ENCODE measurements at places on chromosomes 5 and 9.

GRCh38 chr9:18045326-18045725, 428.6 kb upstream of the ADAMTSL1 start:
- DNase-seq = no peak

GRCh38 chr5:80516826-80517225, 28.9 kb downstream of the FAM151B start:
- DNase-seq = no peak

GRCh38 chr9:89236955-89237573, 58.4 kb upstream of the SHC3 start:
- no peak for DNase-seq

- peak; percentile 61 for DNase-seq
Observed at GRCh38 chr9:114869845-114870244, 60.5 kb downstream of the TNFSF8 start.

DNA sequence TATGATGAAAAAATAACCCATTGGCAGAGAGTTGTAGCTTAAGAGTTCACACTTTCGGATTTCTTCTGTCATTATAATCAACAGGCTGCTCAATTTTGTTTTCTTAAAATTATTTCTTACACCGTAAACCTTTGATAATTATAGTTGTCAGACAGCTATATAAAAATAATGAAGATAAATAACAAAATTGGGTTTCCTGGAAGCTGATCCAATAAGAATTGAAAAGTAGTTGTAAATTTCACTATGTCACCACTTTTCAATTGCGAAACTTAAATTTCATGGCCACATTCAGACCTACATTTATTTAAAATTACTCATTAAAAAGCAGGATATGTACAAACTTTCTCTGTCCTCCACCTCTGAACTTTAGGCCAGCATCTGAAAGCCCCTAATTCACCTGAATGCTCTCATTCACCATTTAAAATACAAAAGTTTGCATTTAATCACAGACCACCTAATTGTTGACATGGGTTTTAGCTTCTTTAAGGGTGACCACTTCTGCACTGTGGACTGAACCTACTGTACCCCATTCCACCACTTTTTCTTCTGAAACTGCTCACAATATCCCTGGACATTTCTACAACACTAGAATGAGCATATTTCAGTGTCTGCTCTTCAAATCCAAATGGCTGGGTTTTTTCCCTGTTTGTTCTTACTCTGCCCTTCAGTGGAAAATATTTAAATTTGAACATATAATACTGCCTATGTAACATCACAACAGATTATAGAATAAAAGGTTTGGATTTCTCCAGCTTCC, 680 bp downstream of the SELENOP start:
- DNase-seq = no peak

GRCh38 chr9:33082128-33082527, 5.7 kb upstream of the SMU1 start:
- peak; percentile 55 for DNase-seq

- no peak for DNase-seq
Observed at GRCh38 chr5:23648656-23649055, 141.2 kb downstream of the PRDM9 start.

GRCh38 chr9:116208417-116209232, 55.0 kb downstream of the PAPPA start:
- no peak for DNase-seq

Data from activated CD4-positive, alpha-beta T cell treated with anti-CD3 and anti-CD28 coated beads, Interleukin-2, amount 10 ng/mL, durations not matched to agents 7 days and 5 days (primary cell).